ENCODE measurements at places on chromosomes 13 and 19. TPM values are rescaled to one million over a fixed set of nuclear protein-coding genes. Genes with fewer than 3 reads are reported as not detected.

The GPR12 gene
- total RNA-seq, result 0.13 TPM

The ZNF382 gene
- 9.9 TPM for total RNA-seq

The NLRP13 gene
- not detected for total RNA-seq

The ZNF763 gene
- 1.8 TPM for total RNA-seq

The ZNF682 gene
- not detected for total RNA-seq

The CCL25 gene
- not detected for total RNA-seq

The TMC4 gene
- total RNA-seq, result not detected

The KLHL1 gene
- 0.03 TPM for total RNA-seq

The LIM2 gene
- total RNA-seq, result not detected

The ZNF554 gene
- total RNA-seq, result 0.92 TPM

GRCh38 chr19:3842948-3843347, 25.9 kb downstream of the ZFR2 start:
- DNase-seq, result no peak

GRCh38 chr19:32219881-32220472, 125.4 kb upstream of the ZNF507 start:
- DNase-seq, result no peak

DNA sequence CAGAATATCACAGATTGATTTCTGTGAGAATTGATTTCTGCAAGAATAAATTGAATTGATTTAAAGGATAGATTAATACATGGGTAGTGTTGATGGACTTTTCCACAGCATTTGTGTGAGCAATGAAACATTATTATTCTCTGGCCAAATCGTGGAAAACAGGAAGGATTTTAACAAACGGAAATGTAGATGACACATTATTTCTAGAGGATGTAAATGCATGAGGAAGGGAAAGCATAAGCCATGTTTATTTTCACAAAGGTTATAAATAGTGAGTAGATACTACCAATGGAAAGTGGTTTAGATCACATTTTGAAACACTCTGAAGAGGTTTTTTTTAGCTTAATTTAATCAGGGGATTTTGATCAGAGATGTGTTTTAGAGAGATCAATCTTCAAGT, 1534.6 kb upstream of the MIR17HG start:
- no peak for DNase-seq

DNA sequence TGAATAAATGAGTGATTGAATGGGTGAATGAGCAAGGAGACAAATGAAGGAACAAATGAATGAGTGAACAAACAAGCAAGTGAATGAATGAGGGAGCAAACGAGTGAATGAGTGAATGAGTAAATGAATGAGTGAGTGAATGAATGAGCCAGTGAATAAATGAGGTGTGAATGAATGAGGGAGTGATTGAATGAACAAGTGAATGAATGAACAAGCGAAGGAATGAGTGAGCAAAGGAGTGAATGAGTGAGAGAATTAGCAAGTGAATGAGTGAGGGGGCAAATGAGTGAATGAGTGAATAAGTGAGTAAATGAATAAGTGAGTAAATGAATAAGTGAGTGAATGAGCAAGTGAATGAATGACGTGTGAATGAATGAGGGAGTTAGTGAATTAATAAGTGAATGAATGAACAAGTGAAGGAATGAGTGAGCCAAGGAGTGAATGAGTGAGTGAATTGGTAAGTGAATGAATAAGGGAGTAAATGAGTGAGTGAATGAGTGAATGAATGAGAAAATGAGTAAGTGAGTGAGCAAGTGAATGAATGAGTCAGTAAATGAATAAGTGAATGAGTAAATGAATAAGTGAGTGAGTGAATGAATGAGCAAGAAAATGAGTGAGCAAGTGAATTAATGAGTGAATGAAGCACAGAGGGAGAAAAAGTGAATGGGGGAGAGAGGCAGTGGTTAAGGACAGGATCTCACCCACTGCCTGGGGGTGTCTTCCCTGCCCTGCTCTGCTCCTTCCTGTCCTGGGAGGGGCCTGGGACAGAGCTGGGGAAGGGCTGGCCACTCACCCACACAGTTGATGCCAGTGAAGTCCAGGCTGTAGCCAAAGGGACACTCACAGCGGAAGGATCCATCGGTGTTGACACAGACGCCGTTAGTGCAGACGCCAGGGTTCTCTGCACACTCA, 36.4 kb downstream of the CCL25 start:
- no peak for DNase-seq

GRCh38 chr13:104365430-104365829, 1299.2 kb upstream of the SLC10A2 start:
- no peak for DNase-seq

- DNase-seq, result no peak
Observed at GRCh38 chr13:68030152-68030809, 800.1 kb upstream of the PCDH9 start.

- no peak for DNase-seq
Observed at GRCh38 chr13:58617880-58618665, 986.5 kb downstream of the PCDH17 start.

DNA sequence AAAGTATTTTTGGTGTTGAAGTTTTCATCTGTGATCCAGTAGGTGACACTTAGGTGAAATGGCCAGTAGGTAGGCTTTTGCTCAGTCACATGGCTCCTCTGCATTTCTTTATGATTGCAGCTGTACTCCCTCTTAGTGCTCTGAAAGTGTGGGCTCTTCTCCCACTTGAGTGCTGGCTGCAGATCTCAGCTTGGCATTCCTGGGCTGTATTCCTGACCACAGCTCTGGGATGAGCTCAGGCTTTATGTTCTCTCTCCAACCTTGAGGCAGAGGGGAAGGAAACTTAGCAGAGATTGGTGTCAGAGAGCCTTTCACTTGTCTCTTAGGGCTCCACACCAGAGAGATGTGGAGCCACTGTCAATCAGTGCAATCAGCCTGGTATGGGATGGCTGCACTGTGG, 254.3 kb downstream of the NDFIP2 start:
- no peak for DNase-seq

DNA sequence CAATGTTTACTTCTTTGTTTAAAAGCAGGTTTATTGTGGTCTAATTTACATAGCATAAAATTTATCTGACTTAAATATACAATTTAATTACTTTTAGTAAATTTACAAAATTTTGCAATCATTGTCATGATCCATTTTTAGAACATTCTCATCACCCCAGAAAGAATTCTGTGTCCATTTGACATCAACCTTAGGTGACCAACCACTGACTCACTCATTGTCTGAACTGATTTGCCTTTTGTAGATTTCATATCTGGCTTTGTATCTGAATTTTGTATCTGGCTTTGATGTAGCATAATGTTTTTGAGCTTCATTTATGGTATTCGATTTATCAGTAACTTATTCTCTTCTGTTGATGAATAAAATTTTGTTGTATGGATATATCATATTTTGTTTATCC, 40.4 kb downstream of the EDNRB start:
- no peak for DNase-seq

GRCh38 chr13:109873351-109874123, 87.2 kb upstream of the IRS2 start:
- DNase-seq, result no peak

GRCh38 chr13:52158629-52159158, 703 bp downstream of the NEK3 start:
- peak; percentile 28 for DNase-seq

DNA sequence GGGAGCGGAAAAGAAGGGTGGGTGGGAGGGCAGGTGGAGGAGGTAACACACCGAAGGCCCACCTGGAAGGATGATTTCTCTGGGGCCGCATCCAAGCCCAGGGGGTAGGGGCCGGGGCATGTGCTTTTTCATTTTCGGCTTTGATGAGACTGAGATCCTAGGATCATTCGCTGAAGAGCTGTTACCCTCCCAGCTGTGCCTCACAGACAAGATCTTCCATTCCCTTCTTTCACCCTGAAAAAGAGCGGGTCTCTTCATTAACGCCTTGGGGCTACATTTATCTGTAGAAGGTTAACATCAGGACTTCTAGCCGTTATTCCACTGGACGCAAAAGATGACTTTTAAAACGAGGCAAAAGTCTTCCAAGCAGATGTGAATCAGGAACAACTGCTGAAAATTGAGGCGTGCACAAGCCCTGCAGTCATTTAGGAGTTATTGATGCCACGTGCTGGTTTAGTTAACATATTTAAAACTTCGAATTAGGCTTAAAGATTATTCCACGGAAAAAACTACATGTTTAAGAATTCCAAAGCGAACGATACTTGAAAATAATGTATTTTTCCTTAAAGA, 1.1 kb downstream of the LMO7 start:
- no peak for DNase-seq

DNA sequence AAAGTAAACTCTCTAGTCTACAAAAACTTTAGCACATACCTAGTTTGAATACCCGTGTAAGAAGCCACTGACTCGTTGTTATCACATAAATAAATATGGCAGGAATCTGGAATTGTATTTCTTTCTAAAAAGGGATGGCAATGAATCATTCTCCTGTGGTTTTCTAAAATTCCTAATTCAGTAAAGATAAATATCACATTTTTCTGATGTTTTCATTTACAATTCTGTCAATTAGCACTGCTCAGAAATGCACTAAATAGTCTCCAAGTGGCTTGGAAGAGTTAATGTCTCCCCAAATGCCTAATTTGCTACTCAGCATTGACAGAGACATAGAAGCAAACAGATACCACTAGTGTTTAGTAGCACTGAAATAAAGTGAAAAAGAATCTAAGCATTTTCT, 547.7 kb upstream of the SLITRK1 start:
- DNase-seq, result no peak

DNA sequence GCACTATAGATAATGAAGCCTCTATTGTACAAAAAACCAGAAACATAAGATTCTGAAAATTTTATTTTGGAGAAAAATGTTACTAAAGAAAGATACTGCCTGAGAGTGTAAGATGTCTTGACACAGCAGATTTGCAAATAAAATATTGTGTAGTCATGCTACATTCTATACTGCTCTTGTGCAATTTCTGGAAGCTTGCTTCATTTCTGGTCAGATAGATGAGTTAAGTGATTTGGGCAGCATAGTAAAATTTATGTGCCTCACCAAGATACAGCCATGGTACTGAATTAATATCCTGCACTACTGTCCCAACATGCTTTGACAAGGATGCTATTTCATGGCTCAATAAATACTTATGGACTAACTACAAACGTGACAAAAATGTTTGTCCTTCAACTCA, 55.1 kb upstream of the STARD13 start:
- no peak for DNase-seq

GRCh38 chr13:50213526-50213925, 198.3 kb downstream of the KCNRG start:
- DNase-seq, result no peak

DNA sequence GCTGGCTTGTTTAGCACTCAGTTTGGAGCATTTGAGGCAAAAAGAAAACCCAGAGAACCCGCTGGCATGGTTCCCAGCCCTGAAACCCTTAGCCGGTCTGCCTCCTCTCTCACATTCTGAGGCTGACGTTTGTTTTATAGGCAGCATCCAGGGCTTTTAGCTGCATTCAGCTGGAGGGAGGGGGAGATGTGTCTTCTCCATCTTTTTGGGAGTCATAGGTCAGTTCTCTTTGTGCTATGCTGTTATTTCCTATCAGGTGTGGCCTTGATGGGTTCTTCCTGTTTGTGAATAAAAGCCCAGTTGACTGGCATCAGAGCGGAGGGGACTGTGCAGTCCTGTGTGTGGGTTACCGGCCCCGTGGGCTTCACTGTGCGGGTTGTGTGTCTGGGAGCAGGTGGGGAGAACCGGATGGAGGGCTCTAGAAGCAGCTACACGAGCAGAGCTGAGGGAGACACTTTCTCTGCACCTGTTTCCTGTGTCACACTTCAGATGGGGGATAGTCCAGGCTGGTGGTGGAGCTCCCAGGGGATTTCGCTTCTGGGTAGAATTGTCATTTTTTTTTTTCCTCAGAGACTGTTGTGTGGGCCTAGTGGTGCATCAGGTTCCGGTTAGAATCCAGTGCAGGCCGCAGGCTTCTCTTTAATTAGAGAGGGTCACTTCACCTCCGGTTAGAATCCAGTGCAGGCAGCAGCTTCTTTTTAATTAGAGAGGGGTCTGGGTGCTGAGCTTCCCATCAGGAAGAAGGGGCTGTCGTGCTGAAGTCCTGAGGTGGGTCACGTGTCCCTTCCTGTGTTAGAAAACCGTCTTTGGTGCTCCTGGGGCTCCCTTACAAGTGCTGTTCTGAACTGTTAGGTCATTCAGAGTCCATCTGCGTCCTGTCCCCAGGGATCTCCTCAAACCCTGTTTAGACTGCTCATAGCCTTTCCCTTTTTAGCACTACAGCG, 69.6 kb downstream of the ARHGEF7 start:
- DNase-seq, result no peak

DNA sequence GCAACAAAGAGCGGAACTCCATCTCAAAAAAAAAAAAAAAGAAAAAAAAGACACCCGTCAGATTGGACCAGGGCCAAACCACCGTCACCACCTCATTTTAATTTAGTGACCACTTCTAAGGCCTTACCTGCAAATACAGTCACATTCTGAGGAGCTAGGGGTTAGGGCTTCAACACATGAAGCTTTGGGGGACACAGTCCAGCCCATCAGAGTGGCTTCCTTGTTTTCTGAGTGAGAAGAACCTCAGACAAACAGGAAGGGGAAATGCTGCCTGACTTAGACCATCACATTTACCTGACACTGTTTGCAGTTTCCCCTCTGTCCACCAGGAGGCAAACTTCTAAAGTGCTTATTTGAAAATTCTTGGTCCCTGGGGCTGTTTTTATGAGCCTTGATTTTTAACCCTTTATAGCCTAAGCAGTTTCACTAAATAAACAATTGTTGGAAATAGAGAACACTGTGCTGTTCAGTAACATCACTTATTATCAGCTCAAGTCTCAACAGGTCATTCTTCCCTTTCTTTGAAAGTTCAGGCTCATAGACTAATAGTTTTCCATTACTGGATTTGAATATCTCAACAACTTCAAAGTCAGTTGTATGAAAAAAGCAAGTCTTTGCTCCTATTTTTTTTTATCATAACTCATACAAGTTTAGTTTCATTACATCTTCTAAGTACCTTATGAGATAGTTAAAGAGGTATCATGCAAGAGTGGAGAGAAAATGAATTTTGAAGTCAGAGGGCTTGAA, 74.9 kb upstream of the WASF3 start:
- DNase-seq, result peak; percentile 91

DNA sequence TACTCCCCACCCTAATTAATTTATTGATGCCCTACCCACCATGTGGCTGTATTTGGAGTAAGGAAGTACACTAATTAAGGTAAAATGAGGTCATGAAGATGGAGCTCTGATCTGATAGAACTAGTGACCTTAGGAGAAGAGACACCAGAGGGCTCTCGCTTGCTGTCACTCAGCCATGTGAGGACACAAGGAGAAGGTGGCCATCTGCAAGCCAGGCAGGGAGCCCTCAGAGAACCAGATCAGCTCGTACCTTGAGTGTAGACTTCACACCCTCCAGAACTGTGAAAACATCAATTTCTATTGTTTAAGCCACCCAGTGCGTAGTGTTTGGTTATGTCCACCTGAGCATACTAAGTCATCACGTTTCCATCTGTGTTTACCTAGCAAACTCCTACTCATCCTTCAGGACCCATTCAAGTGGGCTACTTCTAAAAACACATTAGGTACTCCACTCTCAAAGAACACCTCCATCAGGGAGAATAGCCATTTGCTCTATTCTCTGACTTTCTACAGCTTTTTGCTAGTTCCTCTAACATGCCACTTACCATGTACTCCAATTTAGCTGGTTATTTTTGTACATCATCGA, 157.6 kb upstream of the RNF113B start:
- DNase-seq, result no peak

GRCh38 chr19:17716309-17716929, 2.9 kb upstream of the MAP1S start:
- DNase-seq, result peak; percentile 14

GRCh38 chr13:41960637-41961465, at the start of gene VWA8:
Gene VWA8, minus strand, starts transcription at chr13:41961109. Its CDS starts 94 bp downstream, at chr13:41961015.
- peak; percentile 72 for DNase-seq

- DNase-seq, result no peak
Observed at GRCh38 chr13:114118086-114118485, 14.3 kb downstream of the RASA3 start.

All from SK-MEL-5 (cell line).